ENCODE measurements at places on chromosomes 5 and 9.

- no peak for DNase-seq
These were observed 632.3 kb downstream of the CCDC171 start for GRCh38 chr9:16184964-16185646.

GRCh38 chr9:126532019-126532462 is 81.7 kb upstream of the LMX1B start:
- DNase-seq = no peak

- peak; percentile 46 for DNase-seq
These were observed 4.0 kb upstream of the DNLZ start for GRCh38 chr9:136367296-136368145.

- no peak for DNase-seq
These were observed 185.9 kb upstream of the RASA1 start for GRCh38 chr5:87081511-87082372.

Data from NCI-H1417 (cell line).